ENCODE measurements at places on chromosomes 1 and 21. TPM values are rescaled to one million over a fixed set of nuclear protein-coding genes. Genes with fewer than 3 reads are reported as not detected.

Gene NTMT2
- total RNA-seq, result not detected

Gene GBP5
- total RNA-seq, result 3.9 TPM

Gene OPTC
- total RNA-seq, result not detected

Gene CLCA4
- total RNA-seq, result 2.9 TPM

Gene COL16A1
- 570 TPM for total RNA-seq

Gene CDCA8
- not detected for total RNA-seq

Data from umbilical cord (tissue), 2 donors.